Esophagus squamous epithelium (tissue), 5 donors: ENCODE measurements at places on chromosomes 3 and 15. TPM values are rescaled to one million over a fixed set of nuclear protein-coding genes. Genes with fewer than 3 reads are reported as not detected.

DNA sequence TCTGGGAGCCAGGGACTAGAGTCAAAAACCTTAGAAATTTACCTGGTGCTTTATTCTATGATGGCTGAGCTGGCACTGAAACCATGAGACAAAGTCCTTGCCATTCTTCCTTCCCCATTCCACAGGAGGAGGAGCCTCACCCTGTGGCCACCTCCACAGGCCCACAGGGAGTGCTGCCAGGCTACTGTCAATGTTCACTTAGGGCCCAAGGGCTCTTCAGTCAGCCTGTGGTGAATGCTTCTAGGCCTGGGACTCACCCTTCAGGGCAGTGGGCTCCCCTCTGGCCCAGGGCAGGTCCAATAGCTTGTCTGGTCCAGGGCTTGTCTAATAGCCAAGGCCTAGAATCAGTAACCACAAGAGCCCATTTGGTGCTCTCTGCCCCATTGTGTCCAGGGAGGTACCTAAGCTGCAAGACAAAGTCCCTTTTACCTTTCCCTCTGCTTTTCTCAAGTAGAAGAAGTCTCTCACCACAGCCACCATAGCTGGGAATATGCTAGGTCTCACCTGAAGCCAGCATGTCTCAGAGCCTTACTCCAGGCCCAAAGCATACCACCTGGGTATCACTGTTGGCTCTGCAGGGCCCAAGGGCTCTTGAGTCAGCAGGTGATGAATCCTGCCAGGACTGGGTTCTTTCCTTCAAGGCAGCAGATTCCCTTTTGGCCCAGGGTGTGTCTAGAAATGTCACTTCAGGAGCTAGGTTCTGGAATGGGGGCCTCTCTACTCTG lies 61.8 kb upstream of the CHRNB4 start:
- H3K27me3 ChIP-seq, result no peaks in the 10 kb centered on the region
- no peaks in the 10 kb centered on the region for H3K4me1 ChIP-seq

NRG4 gene
- 0.83 TPM for total RNA-seq

HRG gene
- not detected for total RNA-seq

MORC1 gene
- not detected for total RNA-seq

LRTM1 gene
- total RNA-seq, result not detected

SERP1 gene
- 183 TPM for total RNA-seq
